ENCODE measurements at places on chromosomes 13 and 19.

DNA sequence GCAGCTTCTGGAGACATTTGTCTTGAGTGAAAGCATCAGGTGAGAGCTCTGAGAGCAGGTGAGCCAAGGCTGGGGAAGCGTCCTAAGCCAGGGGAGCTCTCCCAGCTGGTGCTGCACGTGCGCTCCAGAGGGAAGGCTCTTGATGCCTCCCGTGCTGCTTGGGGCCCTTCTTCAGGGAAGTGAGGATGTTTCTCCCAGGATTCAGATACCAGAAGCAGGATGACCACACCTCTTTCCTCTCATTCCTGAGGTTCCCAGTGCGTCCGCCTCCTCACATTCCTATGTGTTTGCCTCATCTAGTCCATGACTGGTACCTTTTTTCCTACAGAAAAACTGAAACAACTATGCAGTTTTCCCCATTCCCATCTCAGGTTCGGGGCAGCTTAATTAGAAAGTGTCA is 231.0 kb upstream of the IRS2 start:
- DNase-seq: no peak

DNA sequence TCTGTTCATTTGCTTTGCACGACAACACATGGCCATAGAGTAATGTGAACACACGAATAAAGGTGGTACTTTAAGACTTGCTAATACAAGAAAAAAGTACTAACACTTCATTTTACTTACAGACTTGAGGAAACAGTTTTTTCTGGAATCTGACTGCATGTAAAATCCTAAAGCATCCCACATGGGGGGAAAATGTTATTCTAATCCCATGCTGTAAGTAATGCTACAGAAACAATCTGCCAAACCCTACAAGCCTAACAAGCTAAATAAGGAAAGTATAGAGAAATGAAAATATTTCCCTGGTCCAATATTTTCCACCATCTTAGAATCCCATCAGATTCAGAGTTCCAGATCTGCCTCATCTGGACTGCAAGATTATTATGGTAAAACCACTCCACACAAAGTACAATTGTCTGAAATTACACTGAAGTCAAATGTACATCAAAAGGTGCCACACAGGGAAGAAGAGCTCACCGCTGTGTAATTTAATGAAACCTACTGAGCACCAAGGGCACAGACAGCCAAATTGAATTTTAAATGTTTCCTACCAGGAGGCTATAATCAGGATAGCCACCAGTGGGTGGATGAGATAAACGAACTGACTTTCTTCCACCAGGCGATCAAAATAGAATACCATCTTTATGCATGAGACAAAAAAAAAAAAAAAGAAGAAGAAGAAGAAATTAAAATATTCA is 22.0 kb downstream of the LHFPL6 start:
- no peak for DNase-seq

- no peak for DNase-seq
Observed at GRCh38 chr13:112725346-112726015, 35.6 kb downstream of the ATP11A start.

DNA sequence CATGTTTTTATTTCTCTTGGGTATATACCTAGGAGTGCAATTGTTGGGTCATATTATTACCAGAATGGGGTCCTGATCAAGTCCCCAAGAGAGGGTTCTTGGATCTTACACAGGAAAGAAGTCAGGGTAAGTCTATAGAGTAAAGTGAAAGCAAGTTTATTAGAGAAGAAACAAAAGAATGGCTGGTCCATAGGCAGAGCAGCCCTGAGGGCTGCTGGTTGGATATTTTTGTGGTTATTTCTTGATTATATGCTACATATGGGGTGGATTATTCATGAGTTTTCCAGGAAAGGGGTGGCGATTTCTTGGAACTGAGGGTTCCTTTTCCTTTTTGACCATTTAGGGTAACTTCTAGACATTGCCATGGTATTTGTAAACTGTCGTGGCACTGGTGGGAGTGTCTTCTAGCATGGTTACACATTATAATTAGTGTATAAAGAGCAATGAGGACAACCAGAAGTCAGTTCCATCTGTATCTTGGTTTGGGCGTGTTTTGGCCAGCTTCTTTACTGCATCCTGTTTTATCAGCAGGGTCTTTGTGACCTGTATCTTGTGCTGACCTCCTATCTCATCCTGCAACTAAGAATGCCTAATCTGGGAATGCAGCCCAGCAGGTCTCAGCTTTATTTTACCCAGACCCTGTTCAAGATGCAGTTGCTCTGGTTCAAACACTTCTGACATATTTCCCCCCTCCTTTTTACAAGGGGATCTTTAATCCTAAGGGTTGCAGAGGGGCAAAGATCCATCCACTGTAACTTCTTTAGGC is 41.1 kb downstream of the CEACAM1 start:
- DNase-seq: no peak

- DNase-seq: no peak
Observed at GRCh38 chr19:35743640-35744429, 1.4 kb downstream of the U2AF1L4 start.

DNA sequence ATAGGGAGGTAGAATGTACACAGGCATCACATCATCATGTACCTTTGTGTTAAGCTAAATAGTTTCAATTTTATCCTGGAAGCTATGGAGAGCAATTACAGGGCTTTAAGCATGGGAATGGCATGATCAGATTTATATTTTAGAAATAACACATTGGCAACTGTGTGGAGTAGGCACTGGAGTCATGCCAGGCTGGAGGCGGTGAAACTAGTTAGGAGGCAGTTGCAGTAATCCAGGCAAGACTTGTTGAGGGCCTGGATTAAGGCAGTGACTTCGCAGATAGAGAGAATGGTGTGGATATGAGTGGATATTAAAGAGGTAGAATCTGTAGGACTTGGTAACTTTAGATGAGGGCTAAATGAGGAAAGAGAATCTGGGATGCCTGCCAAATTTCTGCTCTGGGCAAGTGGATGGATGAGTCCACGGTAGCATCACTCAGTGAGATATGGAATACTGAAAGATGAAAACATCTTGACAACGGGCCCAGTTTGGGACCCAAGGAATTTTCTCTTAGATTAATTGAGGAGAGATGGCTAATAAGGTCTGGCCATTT is 506.2 kb downstream of the FGF9 start:
- no peak for DNase-seq

Data from stimulated activated CD8-positive, alpha-beta memory T cell treated with anti-CD3 and anti-CD28 coated beads, Interleukin-15, amount 100 ng/mL, for 4 hours (primary cell).